ENCODE measurements at places on chromosomes 5 and 9.

DNA sequence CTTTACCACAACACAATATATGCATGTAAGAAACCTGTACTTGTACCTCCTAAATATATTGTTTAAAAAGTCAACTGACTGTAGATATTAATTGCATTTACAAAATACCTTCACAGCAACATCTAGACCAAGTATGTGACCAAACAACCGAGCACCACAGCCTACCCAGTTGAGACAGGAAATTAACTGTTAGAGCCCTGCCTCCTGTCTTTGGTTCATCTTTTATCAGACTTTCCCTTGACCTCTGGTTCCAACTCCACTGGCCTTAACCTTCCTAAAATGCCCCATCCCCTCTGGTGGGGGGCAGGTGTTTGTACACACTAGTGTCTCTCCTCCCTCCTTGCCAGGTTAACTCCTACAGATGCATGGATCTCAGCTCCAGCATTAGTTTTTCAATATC is 155.0 kb upstream of the PANK3 start:
- no peak for DNase-seq

DNA sequence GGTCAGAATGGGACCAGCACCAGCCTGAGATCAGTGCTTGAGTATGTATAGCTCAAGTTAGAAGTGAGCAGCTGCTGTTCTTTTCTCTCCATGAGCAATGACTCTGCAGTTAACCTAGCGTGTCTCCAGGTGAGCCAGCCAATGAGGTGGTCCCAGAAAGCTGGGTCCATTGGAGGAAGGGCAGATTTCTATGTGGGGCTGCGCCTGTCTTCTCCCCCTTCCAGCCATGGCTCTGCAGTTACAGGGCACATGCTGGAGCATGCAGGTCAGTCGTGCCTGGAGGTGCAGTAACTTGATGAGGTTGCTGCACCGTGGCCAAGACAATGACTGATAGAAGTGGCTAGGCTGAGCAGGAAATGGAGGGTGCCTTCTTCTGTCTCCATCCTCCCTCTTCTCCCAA is 29.6 kb upstream of the CXCL14 start:
- DNase-seq = peak; percentile 35

DNA sequence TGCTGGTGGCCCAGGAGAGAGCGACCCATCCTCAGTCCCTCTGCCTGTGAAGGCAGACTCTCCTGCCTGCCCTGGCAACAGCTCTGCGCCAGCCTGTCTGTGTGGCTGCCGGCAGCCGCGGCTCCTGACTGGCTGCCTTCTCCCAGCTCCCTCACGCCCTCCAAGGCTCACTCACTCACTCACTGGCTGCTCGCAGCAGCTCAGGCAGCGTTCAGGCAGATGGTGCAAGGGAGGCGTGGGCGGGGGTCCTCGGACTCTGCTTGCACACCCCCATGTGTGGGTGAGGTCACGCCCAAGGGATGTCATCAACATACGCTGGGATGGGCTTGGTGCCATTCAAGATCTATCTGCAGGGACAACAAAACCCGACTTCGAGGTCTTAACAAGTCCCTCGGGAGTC is 66.7 kb downstream of the DAB2IP start:
- no peak for DNase-seq

GRCh38 chr9:130785940-130786508 is 49.0 kb upstream of the ABL1 start:
- DNase-seq = no peak

DNA sequence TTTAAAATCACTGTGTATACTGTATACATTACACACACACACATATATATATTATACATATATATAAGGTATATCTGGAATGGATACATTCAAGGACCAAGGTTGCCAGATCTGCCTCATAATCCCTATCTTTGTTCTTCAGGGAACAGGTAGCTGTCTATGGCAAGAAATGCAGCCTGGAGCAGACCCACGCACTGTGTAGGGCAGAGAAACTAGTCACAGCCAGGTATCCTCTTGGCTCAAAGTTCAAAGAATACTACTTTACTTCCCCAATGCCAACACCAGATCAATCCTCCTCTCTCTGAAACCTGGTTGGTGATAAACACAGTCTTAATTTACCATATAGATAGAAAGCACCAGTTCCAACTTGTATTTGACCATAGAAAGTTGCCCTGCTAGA is 313.6 kb downstream of the PRELID2 start:
- DNase-seq = no peak

- DNase-seq = no peak
Observed at GRCh38 chr9:19787672-19788071, 1.2 kb downstream of the SLC24A2 start.

GRCh38 chr9:14302405-14302804 is 11.5 kb downstream of the NFIB start:
- no peak for DNase-seq

DNA sequence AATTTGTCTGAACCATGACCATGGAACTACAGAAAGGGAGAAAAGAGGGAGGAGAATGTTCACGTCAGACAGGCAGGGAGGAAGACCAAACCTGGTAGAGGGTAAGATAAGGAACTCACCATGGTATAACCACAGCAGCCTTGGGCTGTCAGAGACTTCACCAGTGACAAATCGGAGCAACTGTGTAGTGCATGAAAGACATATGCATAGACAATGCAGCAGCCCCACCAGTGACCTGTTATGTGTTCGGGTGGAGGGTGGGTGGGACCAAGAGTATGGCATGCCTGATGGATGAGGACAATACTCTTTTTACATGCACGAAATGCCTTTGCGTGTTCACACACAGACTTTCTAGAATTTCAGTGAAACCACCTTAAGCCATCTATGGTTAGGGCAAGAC is 221.8 kb upstream of the RASEF start:
- DNase-seq = no peak

- DNase-seq = peak; percentile 9
Observed at GRCh38 chr9:72623156-72623555, 101.7 kb downstream of the TMC1 start.

DNA sequence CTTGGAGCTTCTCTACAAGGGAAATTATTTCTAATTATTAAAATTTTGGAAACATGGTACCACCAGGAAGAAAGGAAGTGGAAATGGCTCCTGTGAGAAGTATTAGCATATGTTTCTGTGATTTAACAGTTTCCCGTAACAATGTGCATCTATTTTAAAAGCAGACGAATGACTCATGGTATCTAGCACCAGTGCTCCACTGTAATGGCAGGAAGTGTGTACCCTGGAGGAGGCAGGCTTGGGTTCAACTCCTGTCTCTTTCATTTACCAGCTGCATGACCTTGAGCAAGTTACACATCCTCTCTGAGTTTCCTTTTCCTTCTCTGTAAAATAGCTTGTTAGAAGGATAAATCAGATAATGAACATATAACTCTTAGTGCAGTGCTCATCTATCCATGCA is 41.0 kb upstream of the ANGPTL2 start:
- DNase-seq = no peak

DNA sequence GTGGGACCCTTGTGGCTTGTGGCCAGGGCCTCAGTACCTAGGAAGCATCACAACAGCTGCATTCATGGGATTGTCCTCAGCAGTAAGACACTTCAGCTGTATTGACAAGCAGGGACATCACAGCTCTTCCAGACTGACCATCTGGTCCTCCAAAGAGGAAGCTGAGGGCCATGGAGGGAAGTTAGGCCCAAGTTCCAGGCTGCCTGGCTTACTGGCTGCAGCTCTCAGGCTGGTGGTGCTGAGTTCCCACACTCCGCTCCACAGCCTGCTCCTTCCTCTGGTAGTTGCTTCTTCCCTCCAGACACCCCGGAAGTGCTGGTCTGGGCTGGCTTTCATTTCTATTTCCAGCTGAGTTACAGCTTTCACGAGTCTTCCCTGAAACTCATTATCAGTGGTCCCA is 5.7 kb upstream of the STING1 start:
- no peak for DNase-seq

- DNase-seq = no peak
Observed at GRCh38 chr5:34930462-34930844, 1.1 kb downstream of the DNAJC21 start.

- DNase-seq = no peak
Observed at GRCh38 chr5:143229896-143230675, 173.4 kb downstream of the NR3C1 start.

DNA sequence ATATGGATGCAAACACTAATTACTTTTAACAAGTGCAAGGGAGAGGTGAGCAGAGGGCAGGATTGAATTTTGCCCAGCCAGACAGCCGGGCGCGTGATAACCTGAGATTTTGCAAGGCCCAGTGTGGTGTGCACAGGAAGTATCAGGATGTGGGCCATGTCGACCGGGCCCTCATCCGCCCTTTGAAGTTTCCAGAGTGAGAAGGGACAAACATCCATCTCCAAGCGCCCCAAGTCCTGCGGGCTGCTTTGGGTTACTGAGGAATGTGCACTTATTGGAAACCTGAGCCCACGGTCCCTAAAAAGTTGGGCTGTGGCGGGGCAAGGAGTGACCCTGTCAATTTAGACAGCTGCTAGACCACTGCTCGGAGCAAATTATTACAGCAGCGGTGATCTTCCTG is 272.2 kb upstream of the IRX2 start:
- no peak for DNase-seq

GRCh38 chr9:94788570-94789105 is 62.1 kb downstream of the AOPEP start:
- DNase-seq = no peak

- no peak for DNase-seq
Observed at GRCh38 chr5:62649476-62650113, 71.0 kb downstream of the LRRC70 start.

DNA sequence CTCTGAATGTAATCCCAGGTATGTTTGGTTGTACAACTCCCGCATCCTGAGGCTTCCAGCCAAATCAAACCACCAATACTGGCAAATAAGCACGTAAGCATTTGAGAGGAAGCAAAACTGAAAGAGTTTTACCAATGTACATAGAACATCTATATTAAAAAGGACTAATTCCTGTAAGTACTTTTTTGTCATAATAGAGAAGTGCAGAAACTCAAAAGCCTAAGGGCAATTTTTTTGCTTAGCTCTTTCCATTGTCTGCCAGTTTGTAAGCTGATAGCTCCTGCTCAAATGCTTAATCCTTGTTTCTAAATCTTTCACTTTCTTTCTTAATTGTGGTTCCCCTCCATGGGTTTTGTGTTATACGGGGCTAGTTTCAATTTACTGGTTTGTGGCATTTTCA is 1151.8 kb downstream of the CDH12 start:
- DNase-seq = no peak

- no peak for DNase-seq
Observed at GRCh38 chr5:139137697-139138096, 60.5 kb downstream of the SIL1 start.

- no peak for DNase-seq
Observed at GRCh38 chr9:479971-480350, 265.3 kb downstream of the DOCK8 start.

- DNase-seq = no peak
Observed at GRCh38 chr5:178849316-178849715, 10.4 kb upstream of the ZNF354B start.

DNA sequence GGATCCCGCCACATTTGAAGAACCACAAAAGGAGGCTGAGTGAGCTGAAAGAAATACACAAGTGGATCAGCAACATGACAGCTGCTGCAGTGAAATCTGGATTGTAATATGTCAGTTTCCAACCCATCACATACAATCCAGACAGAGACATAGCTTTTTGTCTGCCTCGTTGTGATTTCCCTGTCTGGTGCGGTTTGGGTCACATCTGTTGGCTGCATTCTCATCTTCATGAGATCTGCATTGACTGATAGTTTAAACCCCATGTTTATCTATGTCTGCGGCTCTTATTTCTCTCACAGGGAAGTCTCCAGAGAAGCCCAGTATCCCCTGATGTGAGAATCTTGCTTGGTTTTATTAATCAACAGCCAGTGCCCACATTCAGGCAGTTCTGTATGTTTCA is 403.1 kb upstream of the ZNF608 start:
- DNase-seq = no peak
